Mammary microvascular endothelial cell (primary cell): ENCODE measurements at places on chromosomes 11 and 22. TPM values are rescaled to one million over a fixed set of nuclear protein-coding genes. Genes with fewer than 3 reads are reported as not detected.

Gene WNT11
- not detected in 2 replicates for total RNA-seq

Gene TRIM51G
- total RNA-seq, result not detected in 2 replicates

Gene NCF4
- total RNA-seq, result not detected in 2 replicates

Gene SAA4
- total RNA-seq, result not detected in 2 replicates

Gene ISX
- not detected in 2 replicates for total RNA-seq

Gene KLHL35
- 0.27 and 1.2 TPM in 2 replicates for total RNA-seq
